AML-193 (cell line): ENCODE measurements at places on chromosomes 5 and 9.
A peak's percentile ranks its signal among the peaks of the same experiment; 100 is the strongest.

- DNase-seq = no peak
Measured at GRCh38 chr9:97562542-97562941, 61.1 kb downstream of the TMOD1 start.

DNA sequence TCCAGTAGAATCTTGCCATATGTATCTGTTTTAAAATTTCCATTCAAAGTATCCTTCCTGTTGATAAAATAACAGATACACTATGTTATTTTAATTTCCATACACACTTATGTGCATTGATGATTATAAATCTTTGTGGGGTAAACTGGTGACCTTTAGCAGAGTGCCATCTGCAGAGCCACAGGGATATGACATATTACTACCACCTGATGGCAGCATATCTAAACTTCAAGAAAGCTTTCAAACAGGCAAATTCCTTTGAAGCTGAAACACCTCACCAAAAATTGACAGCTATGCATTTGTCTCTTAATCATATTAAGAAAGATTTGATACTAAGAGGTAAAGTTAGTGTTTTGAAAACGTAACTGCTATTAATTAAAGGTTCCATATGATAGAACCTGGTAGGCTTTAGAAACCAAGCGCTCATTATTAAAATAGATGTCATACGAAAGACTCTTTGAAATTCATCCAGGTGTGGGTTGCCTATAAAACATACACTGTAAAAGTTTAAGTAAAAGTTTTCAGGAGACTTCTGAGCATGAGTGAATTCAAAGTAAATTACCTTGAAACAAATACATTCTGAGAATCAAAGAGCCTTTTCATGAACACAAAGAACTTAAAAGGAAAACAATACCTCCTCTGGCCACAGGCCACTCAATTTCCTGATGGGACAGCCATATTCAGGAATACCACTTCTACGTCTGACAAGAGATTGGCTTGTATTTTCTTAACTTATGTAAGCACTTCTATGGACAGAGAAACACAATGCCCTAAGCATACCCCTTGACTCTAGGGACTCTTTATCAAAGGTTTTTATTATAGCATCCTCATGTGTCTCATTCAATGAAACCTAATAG lies 93.3 kb downstream of the KIAA0825 start:
- peak; percentile 62 for DNase-seq

DNA sequence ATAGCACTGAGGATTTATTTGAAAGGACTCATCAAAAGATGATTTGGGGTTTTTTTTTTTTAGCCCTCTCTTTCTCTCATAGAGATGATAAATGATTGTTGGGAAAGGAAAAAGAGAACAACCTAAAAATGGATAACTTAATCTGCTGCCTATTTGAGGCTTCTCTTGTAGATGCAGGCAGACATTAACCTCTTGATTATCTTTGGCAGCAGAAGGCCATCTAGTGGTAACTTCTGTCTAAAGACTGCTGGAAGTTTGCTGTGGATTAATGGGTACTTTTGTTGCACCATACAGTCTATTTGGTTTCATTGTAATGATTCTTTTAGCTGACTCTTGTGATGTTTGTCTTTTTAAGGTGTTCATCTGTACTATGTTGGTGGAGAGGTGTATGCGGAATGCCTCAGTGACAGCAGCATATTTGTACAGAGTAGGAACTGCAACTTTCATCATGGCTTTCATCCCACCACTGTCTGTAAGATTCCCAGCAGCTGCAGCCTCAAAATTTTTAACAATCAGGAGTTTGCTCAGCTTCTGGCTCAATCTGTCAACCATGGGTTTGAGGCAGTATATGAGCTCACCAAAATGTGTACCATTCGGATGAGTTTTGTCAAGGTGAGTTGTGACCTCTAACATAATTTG lies 18.8 kb downstream of the SMIM32 start:
- peak; percentile 47 for DNase-seq

DNA sequence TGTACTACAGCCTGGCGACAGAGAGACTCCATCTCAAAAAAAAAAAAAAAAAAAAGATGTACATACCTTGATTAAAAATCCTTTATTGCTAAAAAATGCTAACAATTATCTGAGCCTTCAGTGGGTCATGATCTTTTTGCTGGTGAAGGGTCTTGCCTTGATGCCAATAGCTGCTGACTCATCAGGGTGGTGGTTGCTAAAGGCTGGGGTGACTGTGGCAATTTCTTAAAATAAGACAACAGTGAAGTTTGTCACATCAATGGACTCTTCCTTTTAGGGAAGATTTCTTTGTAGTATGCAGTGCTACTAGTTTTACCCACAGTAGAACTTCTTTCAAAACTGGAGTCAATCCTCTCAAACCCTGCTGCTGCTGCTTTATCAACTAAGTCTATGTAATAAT lies 33.9 kb upstream of the OTULINL start:
- no peak for DNase-seq

GRCh38 chr5:143775258-143775657 lies 36.7 kb upstream of the HMHB1 start:
- peak; percentile 24 for DNase-seq

DNA sequence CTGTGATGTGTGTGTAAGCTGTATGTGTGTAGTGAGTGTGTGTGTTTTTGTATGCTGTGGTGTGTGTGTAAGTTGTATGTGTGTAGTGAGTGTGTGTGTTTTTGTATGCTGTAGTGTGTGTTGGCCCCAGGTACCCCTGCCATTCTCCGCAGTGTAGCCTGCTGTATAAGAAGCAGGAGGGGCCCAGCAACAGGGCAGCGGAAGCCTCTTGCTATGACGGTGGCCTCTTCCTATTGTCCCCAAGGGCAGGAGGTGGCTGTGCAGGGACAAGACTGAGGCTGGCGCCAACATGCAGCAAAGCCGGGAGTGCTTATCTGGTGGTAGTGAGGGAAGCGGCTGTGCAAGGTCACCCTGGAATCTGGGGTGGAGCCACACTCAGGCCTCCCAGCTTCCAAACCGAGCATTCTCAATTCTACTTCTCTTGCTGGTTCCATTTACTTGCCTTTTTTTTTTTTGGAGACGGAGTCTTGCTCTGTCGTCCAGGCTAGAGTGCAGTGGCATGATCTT lies 5.1 kb downstream of the SPAAR start:
- no peak for DNase-seq

DNA sequence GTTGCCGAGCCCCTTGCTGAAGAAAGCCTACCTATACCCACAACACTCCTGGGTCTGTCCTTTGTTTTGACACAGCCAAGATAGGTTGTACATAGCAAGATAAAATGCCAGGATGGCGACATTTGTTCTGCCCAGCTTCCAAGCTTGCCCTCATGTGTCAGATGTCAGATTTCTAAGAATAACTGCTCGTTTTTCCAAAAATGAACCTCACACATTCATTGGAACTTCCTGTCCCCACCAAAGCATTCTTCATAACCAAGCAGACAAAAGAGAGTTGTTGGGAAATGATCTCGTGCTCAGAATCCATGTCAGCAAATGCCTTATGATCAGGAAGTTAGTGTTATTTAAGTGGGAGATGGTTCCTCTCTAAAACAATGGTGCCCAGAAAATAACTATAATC lies 210.1 kb downstream of the ZNF608 start:
- no peak for DNase-seq

- peak; percentile 23 for DNase-seq
Measured at GRCh38 chr9:97900738-97901565, 21.3 kb downstream of the TRMO start.

GRCh38 chr9:121082075-121082474 lies 7.3 kb downstream of the CNTRL start:
- no peak for DNase-seq

GRCh38 chr9:134560654-134561053 lies 80.9 kb upstream of the COL5A1 start:
- DNase-seq = no peak

- DNase-seq = peak; percentile 35
Measured at GRCh38 chr9:110179734-110180133, 28.2 kb downstream of the C9orf152 start.

GRCh38 chr5:136276946-136277345 lies 84.0 kb upstream of the SMIM32 start:
- DNase-seq = no peak

DNA sequence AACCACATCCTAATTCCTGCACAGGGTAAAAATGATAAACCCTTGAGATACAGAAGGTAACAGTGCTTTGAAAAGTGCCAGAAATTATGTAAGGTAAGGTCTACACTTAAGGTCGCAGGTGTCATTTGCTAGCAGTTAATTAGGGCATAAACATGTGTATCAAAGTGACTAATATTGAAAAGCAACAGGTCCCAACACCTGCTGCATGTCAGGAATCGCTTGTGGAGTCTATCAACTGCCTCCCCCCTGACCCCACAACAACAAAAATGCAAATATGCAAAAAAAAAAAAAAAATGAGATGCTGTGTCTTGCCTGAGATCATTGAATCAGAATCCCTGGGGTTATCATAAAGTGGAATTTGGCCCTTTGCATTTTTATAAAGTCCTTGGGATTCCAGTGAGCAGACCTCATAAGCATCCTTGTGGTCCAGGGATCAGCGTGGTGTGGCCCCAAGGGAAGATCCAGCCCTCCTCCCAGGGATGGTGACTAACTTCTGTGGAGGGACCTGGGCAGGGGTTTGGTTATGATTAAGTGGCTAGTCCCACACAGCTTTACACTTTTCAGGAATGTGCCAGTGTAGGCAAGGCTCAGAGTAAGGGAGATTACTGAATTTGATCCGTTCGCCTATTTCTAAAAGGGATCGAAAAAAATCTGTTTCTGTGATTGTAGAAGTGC lies 92.5 kb upstream of the TNFSF8 start:
- DNase-seq = no peak

DNA sequence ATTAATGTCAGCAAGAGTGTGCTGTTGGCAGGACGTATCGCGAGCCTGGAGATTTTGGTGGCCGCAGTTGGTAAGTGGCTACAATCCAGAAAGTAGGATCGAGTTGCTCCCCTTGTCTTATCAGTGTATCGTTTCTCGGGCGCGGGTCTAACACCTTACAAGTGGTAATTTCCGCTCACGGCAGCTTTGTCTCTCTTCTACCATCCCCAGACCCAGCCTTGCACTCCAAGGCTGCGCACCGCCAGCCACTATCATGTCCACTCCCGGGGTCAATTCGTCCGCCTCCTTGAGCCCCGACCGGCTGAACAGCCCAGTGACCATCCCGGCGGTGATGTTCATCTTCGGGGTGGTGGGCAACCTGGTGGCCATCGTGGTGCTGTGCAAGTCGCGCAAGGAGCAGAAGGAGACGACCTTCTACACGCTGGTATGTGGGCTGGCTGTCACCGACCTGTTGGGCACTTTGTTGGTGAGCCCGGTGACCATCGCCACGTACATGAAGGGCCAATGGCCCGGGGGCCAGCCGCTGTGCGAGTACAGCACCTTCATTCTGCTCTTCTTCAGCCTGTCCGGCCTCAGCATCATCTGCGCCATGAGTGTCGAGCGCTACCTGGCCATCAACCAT lies 1.1 kb downstream of the PTGER4 start:
- no peak for DNase-seq
